ENCODE measurements at places on chromosomes 4 and X.

GRCh38 chr4:22978656-22979055 lies 285.9 kb downstream of the GBA3 start:
- no peak for DNase-seq

DNA sequence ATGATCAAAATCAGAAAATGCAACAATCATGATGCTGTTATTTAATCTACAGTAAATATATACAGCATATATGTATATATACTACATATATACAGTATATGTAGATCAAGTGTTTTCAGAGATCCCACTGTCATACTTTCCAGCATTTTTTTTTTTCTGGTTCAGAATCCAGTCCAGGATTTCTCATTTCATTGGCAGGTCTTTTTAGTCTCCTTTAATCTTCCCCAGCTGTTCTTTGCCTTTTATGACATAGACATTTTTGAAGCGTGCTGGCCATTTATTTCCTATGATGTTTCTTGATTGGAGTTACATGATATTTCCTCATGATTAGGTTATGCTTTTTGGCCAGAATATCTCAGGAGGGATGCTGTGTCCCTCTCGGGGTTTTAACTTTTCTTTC lies 92.0 kb upstream of the TLR2 start:
- no peak for DNase-seq

- no peak for DNase-seq
Observed at GRCh38 chr4:87211249-87211952, 9.0 kb downstream of the KLHL8 start.

DNA sequence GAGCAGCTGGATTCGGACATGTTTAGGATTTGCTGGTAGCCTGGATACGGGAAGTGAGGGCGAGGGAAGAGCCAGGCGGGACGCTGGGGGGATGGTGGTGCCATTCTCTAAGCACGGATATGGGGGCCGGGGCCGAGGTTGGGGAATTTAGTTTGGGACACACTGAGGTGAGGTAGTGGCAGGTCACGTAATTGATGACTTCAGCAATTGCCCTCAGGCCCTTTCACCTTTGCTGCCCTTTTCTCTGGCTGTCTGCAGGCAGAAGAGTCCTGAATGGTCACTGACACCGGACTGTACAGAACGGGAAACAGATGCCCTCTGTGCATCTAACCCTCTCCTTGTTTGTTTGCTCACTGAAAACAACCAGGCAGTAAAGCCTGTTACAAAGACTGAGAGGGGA lies 16.9 kb upstream of the HMGB3 start:
- no peak for DNase-seq

All from cardiac septum (tissue), 1 donor.